HCT116 (cell line): ENCODE measurements at places on chromosomes 16 and 17.

DNA sequence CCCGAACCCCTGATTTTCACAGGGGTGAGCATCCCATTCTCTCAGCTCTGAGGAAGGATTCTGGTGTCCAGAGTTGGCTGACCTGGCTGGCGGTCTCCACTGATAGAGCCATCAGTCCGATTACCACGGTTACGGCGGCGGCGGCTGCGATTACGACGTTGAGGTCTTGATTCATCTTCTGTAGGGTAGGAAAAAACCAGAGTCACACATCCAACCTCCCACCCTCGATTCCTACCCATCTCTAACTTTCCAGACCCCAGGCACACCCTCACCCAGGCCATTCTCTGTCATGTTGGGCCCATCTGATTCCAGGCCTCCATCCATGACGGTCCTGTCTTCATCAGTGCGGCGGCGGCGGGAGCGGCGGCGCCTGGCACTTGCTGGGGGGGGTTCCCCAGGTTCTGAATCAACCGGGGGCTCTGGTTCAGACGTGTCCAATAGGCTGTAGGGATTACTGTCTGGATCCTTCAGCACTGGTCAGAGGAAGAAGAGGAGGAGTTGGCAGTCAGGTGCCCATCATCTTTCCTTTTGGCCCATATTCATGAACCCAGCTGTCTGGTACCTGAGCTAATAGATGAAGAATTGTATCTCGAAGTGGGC lies 2.6 kb upstream of the SOX15 start:
- no peak for DNase-seq

DNA sequence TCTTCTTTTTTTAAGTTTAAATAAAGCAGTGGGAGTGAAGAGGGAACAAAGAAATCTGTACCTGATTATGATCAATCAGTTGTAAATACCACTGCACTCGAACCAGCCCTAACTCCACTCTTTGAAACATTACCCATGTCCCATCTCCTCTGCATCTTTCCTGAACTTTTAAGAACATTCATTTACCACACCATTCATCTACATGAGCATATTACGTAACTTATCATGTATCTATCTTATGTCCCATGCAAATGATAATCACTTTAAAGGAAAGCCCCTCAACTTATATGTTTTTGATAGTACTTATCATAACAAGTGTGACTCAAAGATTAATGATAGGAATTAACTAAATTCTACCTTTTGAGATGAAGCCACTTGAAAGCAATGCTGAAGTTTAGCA lies 10.7 kb upstream of the BRIP1 start:
- no peak for DNase-seq

GRCh38 chr16:11398851-11399250 lies 53.6 kb downstream of the RMI2 start:
- no peak for DNase-seq

- DNase-seq = no peak
Observed at GRCh38 chr16:86709902-86710601, 131.7 kb downstream of the FOXL1 start.

- no peak for DNase-seq
Observed at GRCh38 chr17:63258785-63259184, 187.3 kb downstream of the CYB561 start.

GRCh38 chr17:29802246-29802645 lies 127.8 kb downstream of the SSH2 start:
- DNase-seq = no peak

DNA sequence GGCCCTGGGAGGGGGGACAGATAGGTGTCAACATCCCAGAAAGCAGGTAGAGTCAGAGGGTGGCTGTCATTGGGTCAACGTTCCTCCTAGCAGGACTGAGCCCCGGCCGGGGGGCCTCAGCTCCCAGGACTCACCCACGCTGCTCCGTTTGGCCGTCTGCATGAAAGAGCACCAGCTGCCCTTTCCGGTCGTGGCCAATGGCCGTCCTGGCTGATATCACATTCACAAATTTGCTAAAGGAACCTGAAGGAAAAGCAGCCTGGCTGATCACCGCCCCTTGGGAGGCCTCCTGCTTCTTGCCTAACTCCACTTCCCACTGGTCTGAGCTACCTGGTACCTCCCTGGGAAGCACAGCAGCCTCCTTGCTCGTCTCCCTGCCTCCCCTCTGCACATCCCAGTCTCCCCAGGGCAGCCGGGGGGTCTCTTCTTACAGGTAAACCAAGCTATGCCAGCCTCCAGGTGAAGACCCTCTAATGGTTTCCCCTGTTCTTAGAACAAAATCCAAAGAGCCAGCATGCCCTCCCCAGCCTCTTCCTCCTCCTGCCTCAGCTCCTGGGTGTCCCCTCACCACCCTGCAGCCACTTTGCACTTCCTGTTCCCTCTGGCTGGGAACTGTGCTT lies 3.4 kb downstream of the NAGPA start:
- DNase-seq = no peak

- DNase-seq = no peak
Observed at GRCh38 chr16:66851166-66851964, 7.2 kb downstream of the CA7 start.

GRCh38 chr17:39679521-39680192 lies 8.2 kb downstream of the PGAP3 start:
- no peak for DNase-seq

- no peak for DNase-seq
Observed at GRCh38 chr16:88284626-88285513, 97.9 kb upstream of the ZNF469 start.
